Stimulated activated CD4-positive, alpha-beta T cell treated with anti-CD3 and anti-CD28 coated beads, Interleukin-2, amount 100 ng/mL, for 48 hours (primary cell): ENCODE measurements at places on chromosomes 3 and 15.

GRCh38 chr3:39148435-39149058, 4.8 kb downstream of the CSRNP1 start:
- DNase-seq: no peak

- DNase-seq: no peak
Measured at GRCh38 chr3:114272271-114272670, 21.6 kb upstream of the TIGIT start.

DNA sequence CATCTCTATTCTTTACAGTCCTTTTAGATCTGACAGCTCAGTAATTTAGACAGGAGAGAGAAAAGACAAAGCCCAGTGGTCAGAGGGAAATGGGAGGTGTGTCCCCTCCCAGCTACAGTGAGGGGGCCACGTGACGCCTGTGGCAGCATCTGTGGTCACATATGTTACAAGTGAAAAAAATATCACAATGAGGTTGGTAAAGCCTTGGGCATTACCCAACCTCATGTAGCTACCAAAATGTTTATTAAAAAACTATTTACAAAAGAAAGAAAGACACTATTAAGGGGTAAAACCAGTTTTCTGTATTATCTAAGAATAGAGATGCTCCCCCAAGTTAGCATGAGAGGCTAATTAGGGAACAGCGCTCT, 42.9 kb upstream of the PLCL2 start:
- DNase-seq: no peak

DNA sequence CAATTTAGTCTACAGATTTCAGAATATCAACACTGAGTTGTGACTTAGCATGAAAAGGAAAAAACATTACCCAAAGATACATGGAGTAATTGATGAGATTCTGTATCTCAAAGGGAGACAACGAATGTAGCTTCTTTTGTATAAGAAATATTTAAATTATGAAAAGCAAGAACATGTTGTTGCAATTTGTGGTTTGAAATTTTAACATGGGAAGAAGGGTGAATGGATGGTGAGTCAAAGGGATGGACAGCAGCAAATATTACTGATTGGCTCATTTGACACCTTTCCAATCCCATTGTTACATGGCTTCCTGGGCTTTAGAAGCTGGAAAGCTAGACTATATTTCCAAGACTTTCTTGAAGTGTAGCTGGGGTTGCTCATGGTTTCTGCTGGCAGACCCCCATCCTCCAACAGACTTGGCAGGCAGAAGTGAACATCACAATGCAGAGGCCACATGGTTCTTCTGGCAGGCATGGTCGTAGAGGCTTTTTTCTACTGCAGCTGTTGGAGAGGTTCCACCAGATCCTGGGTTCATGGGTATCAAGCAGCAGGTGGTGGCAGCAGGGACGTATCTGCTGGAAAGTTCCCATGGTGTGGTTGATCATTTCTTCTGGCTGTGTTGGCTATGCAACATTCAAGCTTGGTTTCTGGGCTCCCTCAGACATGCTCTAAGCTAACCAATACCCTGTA, 47.2 kb upstream of the KPNA4 start:
- no peak for DNase-seq

- DNase-seq: no peak
Measured at GRCh38 chr3:133488785-133489367, 84.6 kb upstream of the CDV3 start.

DNA sequence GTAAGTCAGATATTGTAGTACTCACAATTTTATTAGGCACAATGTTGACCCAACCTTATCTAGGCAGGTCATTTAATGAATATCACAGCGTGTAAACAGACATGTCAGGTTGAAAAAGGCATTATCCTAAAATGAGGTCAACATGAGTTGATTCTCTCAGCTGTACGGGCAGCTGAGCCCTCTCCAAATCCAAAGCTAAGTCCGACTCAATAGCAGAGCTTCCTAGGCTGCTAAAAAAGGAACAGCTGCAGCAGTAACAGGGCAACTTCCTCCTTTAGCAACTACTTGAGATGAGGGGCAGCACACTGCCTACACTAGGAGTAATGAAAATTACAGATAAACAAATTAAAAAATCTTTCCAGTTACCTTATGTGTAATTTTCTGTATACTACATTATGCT, 189.2 kb downstream of the CADM2 start:
- DNase-seq: no peak

DNA sequence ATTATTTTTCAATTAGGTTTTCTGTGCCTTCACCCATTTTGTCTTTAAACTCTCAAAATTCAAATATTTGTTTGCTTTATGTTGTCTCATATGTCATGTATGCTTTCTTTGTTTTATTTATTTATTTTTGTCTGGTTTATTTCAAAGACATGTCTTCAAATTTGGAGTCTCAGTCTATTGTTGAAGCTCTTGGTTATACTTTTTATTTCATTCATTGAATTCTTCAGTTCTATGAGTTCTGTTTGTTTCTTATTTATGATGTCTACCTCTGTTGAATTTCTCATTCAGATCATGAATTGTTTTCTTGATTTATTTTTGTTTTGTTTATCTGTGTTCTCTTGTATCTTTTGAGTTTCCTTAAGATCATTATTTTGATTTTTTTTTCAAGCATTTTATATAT, 55.6 kb downstream of the AP4E1 start:
- no peak for DNase-seq

GRCh38 chr3:180295811-180296210, 259.1 kb upstream of the PEX5L start:
- DNase-seq: no peak

GRCh38 chr3:78614486-78614885, 1153.3 kb downstream of the ROBO1 start:
- no peak for DNase-seq

- no peak for DNase-seq
Measured at GRCh38 chr15:94042180-94042928, 189.0 kb upstream of the MCTP2 start.

DNA sequence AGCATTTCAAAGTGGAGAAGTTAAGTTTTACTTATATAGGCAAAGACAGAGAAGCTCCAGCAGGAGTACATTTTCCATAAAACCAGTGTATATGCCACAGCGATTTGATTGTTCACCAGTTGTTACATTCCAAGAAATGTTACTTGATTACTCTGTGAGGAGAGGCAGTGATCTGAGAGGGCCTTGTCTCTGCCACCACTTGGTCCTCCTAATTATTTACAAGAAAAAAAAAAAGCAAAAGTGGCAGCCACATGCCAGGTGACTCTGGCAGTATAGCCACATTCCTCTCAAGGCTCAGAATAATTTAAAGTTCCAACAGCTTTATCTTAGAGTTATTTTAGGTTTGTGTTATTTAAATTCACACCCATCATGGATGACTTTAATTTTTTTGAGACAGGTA, 1077.8 kb downstream of the ZPLD1 start:
- DNase-seq: no peak

- DNase-seq: no peak
Measured at GRCh38 chr3:4849739-4850138, 129.5 kb upstream of the BHLHE40 start.

DNA sequence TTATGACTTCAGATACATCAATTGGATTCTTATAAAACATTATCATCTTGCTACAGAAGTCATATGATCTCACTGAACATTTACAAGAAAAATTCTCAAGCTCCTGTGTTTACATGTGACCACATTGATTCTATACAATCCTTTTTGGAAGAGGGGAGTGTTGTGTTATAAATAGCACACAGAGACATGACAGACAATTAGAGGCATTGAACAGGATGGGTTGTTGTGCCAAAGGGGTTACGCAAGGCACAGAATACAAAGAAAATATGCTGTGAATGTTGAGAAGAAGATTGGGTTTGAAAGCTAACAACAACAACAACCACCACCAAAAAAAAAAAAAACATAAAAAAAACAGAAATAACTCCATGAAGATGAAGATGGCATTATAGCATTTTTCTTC, 32.5 kb upstream of the TBL1XR1 start:
- DNase-seq: no peak

DNA sequence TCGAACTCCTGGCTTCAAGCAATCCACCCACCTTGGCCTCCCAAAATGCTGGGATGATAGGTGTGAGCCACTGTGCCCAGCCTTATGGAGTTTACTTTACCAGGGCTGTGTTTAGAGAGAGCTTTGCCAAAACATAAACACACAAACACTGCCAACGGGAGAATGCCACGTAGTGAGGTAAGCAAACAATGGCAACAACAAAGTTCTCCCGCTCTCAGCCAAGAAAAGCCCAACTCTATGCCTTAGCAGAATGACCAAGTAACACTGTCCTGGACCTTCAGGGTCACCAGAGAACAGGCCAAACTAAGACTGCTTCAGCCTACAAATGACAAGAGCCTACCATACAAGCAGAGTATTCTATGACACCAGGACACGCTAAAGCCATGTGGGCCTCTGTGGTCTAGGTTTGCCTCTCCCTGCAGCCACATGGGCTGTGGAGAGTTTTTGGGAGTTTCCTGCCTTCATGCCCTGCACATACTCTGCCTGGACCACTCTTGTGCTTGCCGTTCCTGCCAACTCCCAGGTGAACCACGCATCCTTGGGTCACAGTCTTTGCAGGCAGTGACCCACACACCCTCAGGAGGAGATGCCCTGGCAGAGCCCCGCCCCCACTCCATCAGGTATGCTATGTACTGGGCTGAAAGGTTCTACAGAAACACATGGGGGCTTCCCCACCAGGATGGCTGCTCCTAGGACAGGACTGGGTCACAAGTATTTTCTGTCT, 21.6 kb upstream of the CNBP start:
- DNase-seq: no peak

GRCh38 chr15:85639752-85640381, 154.9 kb downstream of the KLHL25 start:
- no peak for DNase-seq

DNA sequence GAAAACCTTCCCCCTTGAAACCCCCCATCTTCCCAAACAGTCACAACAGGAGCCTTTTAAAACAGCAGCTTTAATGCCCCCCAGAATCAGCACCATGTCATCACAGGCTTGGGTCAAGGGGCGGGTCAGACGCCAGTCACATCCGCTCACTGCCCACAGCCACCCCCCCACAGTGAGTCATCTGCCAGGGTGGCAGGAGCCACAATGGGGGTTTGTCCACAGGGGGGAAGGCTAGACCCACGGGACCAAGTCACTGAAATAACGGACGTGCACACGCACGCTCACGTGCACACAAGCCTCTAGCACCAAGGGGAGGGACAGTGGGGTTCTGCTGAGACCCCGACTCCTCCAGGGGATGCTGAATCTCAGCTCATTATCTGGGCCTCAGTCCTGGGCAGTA, 441 bp upstream of the UCN2 start:
- DNase-seq: no peak

- no peak for DNase-seq
Measured at GRCh38 chr3:180947761-180948390, 35.4 kb downstream of the FXR1 start.

DNA sequence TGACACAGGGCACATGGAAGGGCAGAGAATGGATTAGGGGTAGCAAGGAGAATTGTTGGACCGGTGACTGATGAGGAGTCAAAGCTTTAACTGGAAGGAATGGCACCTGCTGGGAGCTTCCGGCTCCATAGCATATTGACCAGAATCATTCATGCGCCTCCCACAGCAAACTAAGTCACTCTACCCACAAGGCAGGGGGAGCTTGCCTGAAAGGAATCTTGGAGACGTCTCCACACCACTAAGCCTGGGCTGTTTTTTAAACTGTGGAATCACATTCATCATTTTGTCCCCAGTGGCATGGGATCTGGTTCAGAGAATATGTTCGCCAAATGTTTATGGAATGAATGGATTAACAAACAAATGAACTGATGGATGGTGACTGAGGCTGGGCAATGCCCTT, 57.0 kb upstream of the ITGA11 start:
- no peak for DNase-seq

DNA sequence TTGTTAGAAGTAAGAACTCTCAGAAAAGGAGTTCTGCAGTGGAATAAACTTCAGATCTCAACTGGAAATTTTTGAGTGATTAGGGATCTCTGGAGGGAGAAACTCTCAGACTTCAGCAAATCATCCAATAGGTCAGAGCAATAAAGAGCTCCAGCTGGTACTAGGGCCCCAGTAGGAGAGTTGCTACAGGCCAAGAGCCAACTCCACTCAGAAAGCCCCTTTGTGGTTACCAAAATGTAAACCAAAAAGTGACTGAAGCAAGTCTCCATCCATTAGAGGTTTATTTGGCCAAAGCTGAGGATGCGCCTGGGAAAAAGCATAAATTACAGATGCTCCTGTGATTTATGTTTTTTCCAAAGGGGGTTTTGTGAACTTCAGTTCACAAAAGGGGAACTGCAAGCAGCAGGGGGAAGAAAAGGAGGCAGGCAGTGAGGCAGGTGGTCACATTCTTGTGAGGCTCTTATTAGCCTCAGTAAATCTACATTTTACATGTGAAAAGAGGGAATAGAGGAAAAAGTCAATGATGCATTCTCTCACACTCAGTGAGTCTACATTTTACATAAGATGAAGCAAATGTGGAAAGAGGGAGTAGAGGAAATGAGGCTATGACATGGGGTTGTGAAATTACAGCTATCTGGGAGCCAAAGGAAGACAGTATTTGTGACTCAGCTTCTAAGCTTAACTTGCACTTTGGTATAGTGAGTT, 92.4 kb upstream of the DAZL start:
- DNase-seq: no peak

DNA sequence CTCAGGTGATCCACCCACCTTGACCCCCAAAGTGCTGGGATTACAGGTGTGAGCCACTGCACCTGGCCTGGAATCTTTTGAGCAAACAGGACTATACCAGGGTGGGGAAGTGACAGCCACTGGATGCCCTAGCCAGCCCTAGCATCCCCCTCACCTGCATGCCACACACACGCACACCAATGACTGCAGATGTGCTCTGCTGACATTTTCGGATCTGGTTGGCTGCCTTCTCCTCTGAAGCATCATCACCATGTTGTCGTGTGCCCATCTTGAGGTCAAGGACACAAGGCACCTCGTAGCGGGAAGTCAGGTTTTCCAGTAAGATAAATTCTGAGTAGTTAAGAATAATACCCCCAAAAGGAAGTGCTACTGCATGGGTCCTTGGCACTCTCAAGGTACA, 3.7 kb upstream of the NCKIPSD start:
- no peak for DNase-seq

DNA sequence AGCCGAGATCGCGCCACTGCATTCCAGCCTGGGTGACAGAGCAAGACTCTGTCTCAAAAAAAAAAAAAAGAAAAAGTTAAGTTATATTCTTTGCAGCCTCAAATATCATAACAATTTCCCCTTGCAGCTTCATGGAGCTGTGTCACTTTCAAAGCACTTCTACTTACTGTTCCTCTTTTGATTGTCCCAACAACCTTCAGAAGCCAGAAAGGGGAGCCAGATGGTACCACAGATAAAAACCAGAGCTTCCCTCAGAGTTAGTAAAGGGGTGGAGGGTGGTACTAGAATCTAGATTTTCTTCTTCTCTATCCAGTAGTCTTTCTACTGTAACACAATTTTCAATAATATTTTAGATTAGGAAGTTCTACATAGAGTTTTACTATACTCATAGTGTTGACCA, 188.8 kb downstream of the TAFA4 start:
- DNase-seq: no peak
